ENCODE measurements at places on chromosomes 3 and 15.

- DNase-seq: no peak
Observed at GRCh38 chr3:120498556-120499346, 48.0 kb upstream of the FSTL1 start.

GRCh38 chr3:5499404-5499803, 311.9 kb downstream of the EDEM1 start:
- no peak for DNase-seq

- no peak for DNase-seq
Observed at GRCh38 chr3:46701181-46701939, at the start of gene TMIE. TMIE (plus strand) TSS chr3:46701392; CDS start chr3:46701488, 96 bp downstream.

GRCh38 chr15:101129851-101130380, 121.9 kb downstream of the CHSY1 start:
- no peak for DNase-seq

DNA sequence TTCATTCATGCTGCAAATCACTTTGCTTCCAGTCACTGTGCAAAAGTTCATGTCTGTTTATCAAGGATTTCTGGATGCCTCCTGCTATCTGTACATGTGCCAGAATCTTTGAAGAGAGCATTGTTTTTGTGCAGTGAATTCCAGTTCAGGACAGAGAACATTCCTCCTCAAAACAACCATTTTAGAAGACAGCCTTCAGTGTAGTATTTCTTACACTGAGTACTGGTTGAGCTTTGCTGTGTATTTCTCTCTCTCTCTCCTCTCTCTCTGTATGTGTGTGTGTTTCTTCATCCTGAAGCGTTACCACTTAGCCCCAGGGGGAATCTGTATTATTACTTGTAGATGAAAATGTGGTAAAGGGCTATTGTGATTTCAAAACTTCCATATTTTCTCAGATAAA, 123.8 kb upstream of the CHL1 start:
- DNase-seq: no peak

DNA sequence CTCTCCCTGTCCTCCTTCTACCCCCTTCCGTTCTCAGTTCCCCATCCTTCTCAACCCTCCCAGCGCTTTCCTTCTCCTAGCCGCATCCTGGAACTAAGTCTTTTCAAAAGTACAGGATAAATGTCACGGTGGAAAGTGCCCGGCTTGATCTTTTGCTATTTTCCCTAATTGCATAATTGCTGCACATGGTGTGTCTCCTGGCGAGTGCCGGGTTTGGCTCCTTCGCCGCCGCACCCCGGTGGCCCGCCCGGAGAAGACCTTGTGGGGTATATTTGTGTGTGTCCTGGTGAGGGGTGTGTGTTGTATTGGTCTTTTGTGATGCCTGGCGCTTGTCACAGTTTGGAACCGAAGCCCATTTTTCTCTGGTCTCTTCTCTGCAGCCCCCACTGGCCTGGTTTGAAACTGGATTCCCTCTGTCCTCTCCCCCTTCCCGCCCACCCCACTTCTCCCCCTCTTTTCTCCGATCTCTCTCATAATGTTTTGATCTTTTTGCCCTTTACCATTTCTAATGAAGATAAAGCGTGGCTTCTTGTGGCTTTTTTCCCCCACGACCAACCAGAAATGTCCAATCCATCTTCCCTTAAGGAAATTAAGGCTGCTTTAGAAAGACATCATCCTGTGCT, 692 bp downstream of the UBE2E2 start:
- no peak for DNase-seq

GRCh38 chr15:90883976-90884718, at the start of gene FES:
FES (plus strand) TSS chr15:90884504; CDS start chr15:90885046, 542 bp downstream.
- no peak for DNase-seq
